Activated CD4-positive, alpha-beta T cell treated with anti-CD3 and anti-CD28 coated beads, Interleukin-2, amount 50 U/mL, for 48 hours (primary cell): ENCODE measurements at places on chromosomes 13 and 19.

DNA sequence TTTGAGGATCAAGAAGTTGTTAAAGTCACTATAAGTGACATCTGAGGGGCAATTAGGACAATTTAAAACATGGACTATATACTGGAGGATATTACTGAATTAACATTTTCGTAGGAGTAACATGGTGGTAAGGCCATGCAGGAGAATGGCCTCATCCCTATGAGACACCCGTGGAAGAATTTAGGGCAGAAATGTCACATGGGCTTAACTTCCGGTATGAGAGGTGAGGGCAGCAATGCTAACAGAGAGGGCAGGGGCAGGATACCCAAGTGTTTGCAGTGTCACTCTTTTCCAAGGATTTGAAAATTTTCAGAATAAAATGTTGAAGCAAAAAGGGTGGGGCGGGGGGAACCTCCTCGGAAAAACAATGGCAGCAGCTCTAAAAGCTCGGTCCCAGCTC, 23.6 kb downstream of the RANBP3 start:
- DNase-seq: no peak

- no peak for DNase-seq
These were observed 25.3 kb downstream of the RAP2A start for GRCh38 chr13:97459215-97459777.

DNA sequence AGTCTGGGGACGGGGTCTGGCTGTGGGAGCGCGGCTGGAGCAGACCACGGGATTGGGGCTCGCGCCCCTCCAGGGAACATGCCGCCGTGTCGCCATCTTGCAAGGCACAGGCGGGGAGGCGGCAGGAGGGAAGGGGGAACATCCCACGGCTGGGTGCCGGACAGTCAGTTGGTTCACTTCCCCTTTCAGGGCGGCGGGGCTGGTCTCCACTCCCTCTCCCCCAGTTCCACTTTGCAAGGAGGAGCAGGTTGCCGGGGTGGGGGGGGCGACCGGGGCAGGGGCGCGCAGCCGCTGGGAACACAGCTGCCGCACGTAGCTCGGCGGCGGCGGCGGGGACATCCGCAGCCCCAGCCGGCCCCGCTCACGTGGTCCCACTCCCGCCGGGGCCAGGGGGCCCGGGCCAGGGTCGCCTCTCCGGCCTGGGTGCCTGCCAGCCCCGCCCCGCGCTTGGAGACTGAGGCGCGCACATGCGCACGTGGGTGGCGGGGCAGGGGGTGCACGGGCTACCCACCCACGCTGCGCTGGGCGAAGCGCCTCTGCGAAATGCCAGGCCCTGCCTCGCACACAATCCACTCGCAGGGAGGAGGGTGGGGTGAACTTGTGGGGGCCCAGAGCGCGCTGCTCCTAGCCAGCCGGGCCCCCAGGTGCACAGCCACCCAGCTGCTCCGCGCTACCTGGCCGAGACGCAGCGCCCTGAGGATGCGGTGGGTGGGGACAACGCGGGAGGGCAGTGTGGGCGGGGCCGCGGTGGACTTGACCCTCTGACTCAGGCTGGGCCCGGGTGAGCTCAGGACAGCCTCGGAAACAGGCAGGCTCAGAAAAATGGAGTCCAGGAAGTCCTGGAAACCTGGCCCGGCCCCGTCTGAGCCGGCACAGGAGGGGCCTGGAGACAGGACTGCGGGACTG, 6.4 kb downstream of the KLF16 start:
- DNase-seq: peak; percentile 77

DNA sequence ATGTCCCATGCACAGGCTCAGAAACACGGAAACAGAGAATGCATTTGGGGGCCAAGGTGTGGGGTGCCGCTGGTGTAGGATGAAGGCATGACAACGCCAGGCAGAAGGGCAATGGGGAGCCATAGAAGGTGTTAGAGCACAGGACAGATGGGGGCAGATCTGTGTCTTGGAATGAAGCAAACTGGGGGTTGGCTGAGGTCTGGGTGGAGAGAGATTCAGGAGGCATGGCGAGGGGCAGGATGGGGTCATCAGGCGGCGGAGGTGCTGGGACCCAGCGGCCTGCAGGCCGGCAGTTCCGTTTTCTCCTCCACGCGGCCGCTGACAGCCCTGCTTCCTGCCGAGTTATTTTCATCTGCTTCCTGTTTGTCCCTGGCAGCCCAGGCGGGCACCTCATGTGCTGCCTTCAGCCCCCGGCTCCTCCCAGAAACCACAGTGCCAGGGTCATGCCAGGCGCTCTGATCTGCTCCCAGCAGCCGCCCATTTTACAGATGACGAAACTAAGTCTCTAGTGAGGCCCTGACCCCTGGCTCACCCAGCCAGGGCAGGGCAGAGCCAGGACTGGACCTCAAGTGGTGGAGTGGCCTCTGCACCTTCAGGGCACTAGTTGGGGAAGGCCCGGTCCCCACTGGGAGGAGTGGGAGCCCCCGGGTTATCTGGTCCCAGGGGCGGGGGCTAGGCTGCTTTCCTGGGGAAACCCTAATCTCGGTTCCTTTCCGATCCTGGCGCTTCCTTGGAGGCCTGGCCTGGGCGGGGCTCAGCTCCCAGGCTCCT, 2.2 kb downstream of the ARHGAP45 start:
- peak; percentile 73 for DNase-seq

DNA sequence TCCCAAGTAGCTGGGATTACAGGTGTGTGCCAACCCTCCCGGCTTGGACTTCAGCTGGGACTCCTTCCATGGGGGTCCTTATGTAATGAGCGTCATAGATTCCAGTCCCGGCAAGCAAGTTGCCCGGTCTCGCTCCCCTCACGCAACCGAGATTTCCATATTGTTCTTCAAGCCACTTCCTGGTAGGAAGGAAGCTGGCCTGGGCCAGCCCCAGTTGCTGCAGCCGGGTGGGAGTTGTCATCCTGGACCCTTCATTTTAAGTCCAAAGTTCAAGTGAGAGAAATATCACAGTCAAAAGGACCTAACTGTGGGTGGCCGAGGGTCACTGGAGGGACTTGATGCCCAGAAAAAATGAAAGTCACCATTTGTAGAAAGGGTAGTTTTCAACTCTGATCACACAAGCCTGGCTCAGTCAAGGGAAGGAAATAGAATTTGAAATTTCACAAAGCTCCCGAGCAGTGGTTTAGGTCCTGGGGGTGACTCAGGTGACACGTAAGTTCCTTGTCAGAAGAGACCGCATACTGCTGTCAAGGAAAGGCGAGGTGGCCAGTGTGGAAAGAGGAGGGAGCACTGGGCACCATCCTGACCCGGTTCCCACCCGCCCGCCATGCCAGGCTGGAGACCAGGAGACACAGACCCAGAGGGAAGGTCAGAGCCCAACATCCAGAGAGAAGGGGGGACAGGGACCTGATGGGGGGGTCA, 5.3 kb downstream of the FGF21 start:
- no peak for DNase-seq

DNA sequence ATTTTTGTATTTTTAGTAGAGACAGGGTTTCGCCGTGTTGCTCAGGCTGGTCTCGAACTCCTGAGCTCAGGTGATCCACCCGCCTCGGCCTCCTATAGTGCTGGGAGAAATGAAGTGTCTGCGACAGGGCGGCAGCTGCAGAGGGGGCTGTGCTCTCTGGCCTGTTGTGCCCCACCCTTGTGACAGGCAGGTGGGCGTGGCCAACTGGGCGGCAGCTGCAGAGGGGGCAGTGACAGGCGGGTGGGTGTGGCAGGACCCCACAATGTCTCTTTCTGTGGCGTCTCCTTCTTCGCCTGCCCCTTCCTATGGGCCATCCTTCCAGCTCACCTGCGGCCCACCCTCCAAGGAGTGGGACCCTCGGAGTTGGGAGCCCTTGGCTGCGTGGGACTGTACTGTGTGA, 11.8 kb downstream of the STK11 start:
- DNase-seq: no peak

DNA sequence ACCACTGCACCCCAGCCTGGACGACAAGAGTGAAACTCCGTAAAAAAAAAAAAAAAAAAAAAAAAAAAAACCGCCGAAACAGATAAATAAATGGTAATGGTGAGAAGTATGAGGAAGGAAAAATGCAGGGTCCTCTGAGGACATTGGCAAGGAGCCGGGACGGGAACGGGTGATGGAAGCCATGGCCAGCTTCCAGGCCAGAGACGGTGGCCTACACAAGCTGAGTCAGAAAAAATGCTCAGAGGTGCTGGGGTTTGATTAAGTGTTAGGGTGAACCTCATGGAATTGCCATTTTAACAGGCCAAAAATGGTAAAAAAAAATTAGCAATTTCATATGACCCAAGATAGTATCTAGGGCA, 866 bp upstream of the ZSWIM4 start:
- DNase-seq: no peak
